ENCODE measurements at places on chromosomes 5 and 9. TPM values are rescaled to one million over a fixed set of nuclear protein-coding genes. Genes with fewer than 3 reads are reported as not detected.

DNA sequence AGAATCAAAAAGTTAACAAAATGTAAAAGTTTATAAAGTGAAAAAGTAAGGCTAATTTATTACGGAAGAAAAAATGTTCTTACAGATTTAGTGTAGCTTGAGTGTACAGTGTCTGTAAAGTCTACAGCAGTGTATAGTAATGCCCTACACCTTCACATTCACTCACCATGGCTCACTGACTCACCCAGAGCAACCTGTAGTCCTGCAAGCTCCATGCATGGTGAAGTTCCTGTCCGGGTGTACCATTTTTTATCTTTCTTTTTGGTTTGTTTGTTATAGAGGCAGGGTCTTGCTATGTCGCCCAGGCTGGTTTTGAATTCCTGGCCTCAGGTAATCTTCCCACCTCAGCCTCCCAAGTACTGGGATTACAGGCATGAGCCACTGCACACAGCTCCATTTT, 93.6 kb downstream of the MED27 start:
- H3K4me1 ChIP-seq: peaks cover 10% of the 10 kb centered on the region
- H3K36me3 ChIP-seq: no peaks in the 10 kb centered on the region
- DNase-seq: no peak
- no peak overlapping the region for H3K4me3 ChIP-seq

The PRRT1B gene
- not detected for total RNA-seq

DNA sequence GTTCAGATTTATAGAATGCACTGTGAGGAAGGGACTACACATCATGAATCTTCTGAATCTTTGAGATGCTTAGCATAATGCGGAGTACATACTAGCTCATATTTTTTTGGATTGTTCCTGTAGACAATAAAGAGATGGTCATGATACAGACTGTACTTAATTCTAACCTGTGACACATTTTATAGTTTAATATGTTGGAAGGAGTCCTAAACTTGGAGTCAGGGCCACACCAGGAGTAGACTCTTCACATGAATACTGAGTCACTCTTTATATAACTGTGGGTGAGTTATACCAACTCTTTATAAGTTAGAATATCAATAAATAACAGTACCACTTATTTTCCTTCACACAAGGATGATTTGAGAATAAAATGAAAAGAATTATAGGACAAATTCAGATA, 16.9 kb downstream of the C9orf85 start:
- peaks cover 8% of the 10 kb centered on the region for H3K4me1 ChIP-seq
- no peak overlapping the region for H3K4me3 ChIP-seq
- no peak overlapping the region for H3K27ac ChIP-seq
- H3K27me3 ChIP-seq: no peaks in the 10 kb centered on the region
- DNase-seq: no peak
- H3K36me3 ChIP-seq: peaks cover 4% of the 10 kb centered on the region

The DMRT3 gene
- not detected for total RNA-seq

DNA sequence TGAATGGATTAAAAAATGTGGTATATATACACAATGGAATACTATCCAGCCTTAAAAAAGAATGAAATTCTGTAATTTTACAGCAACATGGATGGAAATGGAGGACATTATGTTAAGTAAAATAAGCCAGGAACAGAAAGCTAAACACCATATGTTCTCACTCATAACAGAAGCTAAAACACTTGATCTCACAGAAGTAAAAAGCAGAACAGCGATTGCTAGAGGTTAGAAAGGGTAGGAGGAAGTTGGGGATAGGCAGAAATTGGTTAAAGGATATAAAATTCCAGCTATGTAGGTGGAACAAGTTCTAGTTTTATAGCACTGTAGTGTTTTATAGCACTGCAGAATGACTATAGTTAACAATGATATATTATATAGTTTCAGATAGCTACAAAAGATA, 15.8 kb downstream of the MARCHF3 start:
- H3K27ac ChIP-seq: no peak overlapping the region
- no peaks in the 10 kb centered on the region for H3K27me3 ChIP-seq
- no peak overlapping the region for H3K4me3 ChIP-seq
- H3K36me3 ChIP-seq: no peaks in the 10 kb centered on the region

The PLPP7 gene
- total RNA-seq: 5.8 TPM

DNA sequence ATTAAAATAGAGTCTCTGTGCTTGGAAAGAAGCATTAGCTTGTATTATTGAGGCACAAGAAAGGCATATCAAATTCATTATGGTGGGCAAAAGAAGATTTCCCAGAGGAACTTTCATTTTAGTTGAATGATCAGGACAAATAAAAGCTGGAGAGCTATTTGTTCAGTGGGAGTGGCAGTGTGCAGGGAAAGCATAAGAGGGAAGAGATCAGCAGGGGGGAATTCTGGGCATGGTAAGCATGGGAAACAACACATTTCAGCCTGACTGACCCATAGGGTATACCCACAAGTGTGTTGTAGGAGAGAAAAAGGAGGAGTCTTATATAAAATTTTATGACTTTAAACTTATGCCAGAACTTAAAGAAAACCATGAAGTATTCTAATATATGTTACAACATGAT, 167.7 kb upstream of the RASA1 start:
- DNase-seq: no peak
- H3K4me3 ChIP-seq: no peak overlapping the region
- H3K27ac ChIP-seq: no peak overlapping the region

DNA sequence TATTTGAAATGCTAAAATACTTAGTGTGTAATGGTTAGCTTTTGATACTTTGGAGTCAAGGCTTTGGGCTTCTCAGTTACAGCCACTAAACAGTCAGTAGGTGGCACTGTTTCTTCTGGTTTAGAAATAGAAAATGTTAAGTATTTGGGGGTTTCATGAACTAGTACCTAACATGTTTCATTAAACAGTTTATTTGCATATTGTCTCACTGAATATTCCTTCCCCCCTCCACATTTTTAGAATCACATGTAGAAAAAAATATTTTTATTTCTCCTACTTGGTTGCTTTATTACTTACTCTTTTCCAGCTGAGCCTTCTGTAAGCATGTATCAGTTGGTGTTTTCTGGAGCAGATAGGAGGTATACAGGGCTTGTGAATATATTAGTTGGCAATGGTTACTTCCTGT, 48.0 kb downstream of the IPO11 start:
- no peaks in the 10 kb centered on the region for H3K27me3 ChIP-seq
- no peaks in the 10 kb centered on the region for H3K36me3 ChIP-seq
- H3K4me1 ChIP-seq: no peaks in the 10 kb centered on the region
- DNase-seq: no peak

GRCh38 chr5:34491251-34491620, 164.9 kb upstream of the RAI14 start:
- H3K27ac ChIP-seq: peak overlapping the region; percentile 2
- peak overlapping the region; percentile 19 for H3K4me3 ChIP-seq
- no peaks in the 10 kb centered on the region for H3K36me3 ChIP-seq

The EXOC3 gene
- total RNA-seq: 61.3 TPM

GRCh38 chr5:132273631-132274030, 16.1 kb downstream of the PDLIM4 start:
- H3K27ac ChIP-seq: no peak overlapping the region
- peaks cover 3% of the 10 kb centered on the region for H3K36me3 ChIP-seq
- no peak overlapping the region for H3K4me3 ChIP-seq
- H3K4me1 ChIP-seq: peaks cover 47% of the 10 kb centered on the region

- H3K4me1 ChIP-seq: peaks cover 9% of the 10 kb centered on the region
- H3K4me3 ChIP-seq: no peak overlapping the region
- H3K27me3 ChIP-seq: no peaks in the 10 kb centered on the region
- peak overlapping the region; percentile 70 for H3K27ac ChIP-seq
- H3K36me3 ChIP-seq: no peaks in the 10 kb centered on the region
Observed at GRCh38 chr9:30722065-30722464, 1662.4 kb upstream of the ACO1 start.

The KCNV2 gene
- total RNA-seq: not detected

DNA sequence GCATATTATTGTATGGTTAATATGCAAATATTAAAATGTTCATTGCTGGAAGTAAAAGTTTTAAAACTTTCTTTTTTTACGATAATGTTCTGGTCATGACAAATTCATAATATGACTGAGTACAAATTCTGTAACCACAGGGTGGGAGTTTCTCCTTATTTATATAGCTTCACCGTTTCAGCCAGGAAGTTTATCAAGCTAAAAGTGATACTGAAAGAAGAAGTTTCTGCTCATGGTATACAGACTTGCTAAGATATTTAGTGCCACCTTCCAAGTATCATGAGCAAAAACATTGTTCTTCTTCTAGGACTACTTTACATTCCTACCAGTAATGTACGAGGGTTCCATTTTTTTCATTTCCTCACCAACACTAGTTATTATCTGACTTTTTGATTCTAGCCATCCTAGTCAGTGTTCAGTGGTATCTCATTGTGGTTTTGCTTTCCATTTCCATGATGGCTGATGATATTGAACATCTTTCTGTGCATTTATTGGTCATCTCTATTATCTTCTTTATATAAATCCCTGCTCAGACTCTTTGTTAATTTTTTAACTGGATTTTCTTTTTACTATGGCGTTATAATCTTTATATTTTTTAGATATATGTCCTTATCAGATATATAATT, 94.2 kb upstream of the PRRC1 start:
- H3K4me3 ChIP-seq: no peak overlapping the region
- peaks cover 69% of the 10 kb centered on the region for H3K4me1 ChIP-seq

DNA sequence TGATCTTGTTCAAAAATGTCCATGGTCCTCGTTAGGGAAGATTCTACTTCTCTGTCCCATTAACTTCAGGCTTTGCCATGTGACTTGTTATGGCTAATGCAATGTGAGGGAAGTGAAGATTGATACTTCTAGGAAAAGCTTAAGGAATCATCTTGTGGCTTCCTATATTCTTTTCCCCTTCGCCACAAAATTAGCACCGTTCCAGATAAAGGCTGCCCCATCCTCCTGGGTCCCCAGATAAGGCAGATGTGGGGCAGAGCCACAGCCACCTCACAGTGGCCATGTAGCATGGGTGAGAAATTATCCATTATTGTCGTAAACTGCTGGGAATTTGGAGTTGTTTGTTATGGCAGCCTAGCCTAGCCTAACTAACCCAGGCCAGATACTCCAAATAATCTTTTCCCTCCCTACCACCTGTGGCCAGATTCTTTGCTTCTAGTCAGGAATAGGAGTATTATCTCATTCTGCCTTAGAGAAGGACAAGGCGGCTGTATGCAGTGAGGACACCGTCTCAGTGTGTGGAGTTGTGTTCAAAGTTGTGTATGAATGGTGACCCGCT, 31.9 kb upstream of the BOD1 start:
- no peak overlapping the region for H3K27ac ChIP-seq
- peaks cover 2% of the 10 kb centered on the region for H3K36me3 ChIP-seq
- H3K4me1 ChIP-seq: peaks cover 32% of the 10 kb centered on the region
- no peak for DNase-seq

DNA sequence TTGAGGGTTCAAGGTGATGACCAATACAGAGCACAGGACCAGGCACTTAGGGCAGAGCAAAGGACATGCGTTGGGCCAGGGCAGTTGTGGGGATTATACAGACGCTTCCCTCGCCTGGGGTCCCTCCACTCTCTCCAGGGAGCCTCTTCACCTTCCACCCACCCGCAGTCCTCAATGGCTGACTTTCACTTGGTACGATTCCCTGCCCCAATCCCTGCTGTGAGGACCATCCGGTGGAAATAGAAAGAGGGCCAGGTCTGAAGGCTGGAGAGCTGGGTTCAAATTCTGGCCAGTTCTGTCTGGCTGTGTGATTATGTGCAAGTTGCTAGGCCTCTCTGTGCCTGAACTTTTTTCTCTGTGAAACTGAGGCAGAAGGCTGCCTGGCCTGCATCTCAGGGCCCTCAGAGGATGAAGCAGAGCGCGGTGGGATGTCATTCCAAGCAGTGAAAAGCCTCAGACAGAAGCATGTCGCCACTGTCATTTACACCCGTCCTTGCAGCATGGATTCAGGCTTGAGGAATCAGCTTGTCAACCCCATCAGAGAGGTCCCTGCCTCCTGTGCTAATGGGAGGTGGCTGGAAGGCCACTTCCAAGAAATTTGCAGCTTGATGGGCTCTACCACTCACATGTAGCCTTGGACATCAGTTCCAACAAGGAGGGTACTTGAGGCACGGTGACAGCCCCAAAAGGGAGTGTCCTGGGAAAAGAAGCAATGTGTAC, 206.6 kb upstream of the IER5L start:
- no peaks in the 10 kb centered on the region for H3K27me3 ChIP-seq
- no peaks in the 10 kb centered on the region for H3K4me1 ChIP-seq
- DNase-seq: no peak
- no peaks in the 10 kb centered on the region for H3K36me3 ChIP-seq

DNA sequence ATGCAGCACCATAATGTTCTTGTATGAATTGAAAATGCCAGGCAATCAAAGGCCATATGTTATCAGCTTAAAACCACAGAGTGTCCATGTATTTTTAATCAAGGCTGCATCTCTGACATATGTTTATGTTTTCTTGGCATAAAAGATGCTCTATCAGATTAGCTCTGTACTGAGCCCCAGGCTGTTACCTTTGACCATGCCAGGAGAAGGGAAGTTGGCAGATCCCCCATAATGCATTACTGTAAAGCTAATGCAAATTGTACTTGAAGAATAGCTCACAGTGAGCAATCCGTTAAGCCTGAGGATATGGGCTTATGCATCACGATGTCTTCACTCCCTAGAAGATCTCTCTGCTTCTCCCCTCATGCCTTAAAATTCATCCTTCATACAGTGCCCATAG, 414.4 kb downstream of the BRINP1 start:
- H3K4me1 ChIP-seq: peaks cover 9% of the 10 kb centered on the region
- no peak overlapping the region for H3K4me3 ChIP-seq
- no peak overlapping the region for H3K27ac ChIP-seq
- no peak for DNase-seq

- H3K27ac ChIP-seq: no peak overlapping the region
- DNase-seq: no peak
- no peak overlapping the region for H3K4me3 ChIP-seq
- no peaks in the 10 kb centered on the region for H3K4me1 ChIP-seq
Observed at GRCh38 chr5:26763215-26763614, 275.2 kb downstream of the CDH9 start.

- H3K4me3 ChIP-seq: no peak overlapping the region
- no peaks in the 10 kb centered on the region for H3K27me3 ChIP-seq
- peaks cover 8% of the 10 kb centered on the region for H3K36me3 ChIP-seq
- peak overlapping the region; percentile 96 for H3K27ac ChIP-seq
Observed at GRCh38 chr9:130129432-130130061, 42.7 kb upstream of the NCS1 start.

DNA sequence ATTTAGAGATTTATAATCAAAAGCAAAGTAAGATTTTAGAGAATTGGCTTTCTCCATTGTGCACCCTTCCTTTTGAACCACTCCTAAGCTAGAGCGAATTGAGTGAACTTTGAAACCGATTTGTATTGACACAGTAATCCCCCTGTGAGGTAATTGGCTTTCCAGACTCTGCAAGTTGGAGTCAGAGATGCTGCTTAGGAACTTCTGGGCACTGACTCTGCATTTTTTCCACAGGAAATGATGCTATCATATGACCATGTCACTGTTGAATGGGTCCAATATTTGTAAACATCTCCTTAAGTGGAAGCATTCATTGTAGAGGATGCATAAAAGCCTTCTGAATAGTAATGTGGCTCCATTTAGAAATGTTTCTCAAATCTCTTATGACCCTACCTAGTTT, 394.4 kb upstream of the ZNF608 start:
- no peak overlapping the region for H3K4me3 ChIP-seq
- H3K4me1 ChIP-seq: peaks cover 30% of the 10 kb centered on the region
- H3K36me3 ChIP-seq: peaks cover 3% of the 10 kb centered on the region
- H3K27me3 ChIP-seq: no peaks in the 10 kb centered on the region
- no peak overlapping the region for H3K27ac ChIP-seq
